ENCODE measurements at places on chromosomes 3 and 15.

- DNase-seq = no peak
These were observed 126.5 kb downstream of the DGKG start for GRCh38 chr3:186235554-186235953.

DNA sequence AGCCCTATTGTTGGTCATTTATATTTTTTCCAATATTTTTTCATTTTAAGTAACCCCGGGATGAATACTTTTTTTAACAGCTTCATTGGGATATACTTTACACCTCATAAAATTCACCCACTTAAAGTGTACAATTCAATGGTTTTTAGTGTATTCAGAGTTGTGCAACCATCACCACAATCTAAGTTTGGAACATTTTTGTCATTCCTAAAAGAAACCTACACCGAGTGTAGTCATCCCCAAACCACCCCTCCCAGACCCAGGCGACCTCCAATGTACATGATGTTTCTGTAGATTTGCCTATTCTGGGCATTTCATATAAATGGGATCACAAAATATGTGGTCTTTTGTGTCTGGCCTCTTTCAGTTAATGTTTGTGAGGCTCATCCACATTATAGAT, 118.3 kb upstream of the FRMD4B start:
- DNase-seq = no peak

- no peak for DNase-seq
These were observed 241.8 kb upstream of the LRTM1 start for GRCh38 chr3:55169608-55170072.

DNA sequence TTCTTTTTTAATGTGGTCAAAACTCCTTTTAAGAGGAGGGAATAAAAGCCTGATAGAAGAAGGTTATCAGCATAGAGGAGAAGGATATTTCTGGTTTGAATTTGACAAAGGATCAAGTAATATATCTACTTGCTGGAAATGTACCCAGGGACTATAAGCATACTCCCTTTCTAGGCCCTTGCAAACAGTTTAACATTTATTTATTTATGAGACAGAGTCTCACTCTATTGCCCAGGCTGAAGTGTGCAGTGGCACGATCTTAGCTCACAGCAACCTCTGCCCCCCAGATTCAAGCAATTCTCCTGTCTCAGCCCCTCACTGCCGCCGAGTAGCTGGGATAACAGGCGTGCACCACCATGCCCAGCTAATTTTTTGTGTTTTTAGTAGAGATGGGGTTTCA, 71.6 kb downstream of the SLMAP start:
- no peak for DNase-seq

DNA sequence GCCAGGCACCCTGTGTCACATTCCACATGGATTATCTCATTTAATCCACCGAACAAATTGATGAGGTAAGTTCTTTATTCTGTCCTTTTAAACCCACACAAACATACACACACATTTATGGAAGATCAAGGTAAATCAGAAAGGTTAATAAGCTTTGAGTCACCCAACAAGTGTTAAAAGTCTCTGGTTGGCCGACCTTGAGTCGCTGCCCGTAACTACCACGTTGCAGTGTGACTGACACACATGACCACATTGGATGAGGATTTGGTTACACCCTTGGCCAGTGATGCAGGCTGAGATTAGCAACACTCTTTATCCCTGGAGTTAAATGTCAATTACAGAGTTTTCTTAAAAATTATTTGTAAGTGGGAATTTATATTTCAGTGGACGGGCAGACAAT, 19.2 kb downstream of the FOXP1 start:
- DNase-seq = no peak

DNA sequence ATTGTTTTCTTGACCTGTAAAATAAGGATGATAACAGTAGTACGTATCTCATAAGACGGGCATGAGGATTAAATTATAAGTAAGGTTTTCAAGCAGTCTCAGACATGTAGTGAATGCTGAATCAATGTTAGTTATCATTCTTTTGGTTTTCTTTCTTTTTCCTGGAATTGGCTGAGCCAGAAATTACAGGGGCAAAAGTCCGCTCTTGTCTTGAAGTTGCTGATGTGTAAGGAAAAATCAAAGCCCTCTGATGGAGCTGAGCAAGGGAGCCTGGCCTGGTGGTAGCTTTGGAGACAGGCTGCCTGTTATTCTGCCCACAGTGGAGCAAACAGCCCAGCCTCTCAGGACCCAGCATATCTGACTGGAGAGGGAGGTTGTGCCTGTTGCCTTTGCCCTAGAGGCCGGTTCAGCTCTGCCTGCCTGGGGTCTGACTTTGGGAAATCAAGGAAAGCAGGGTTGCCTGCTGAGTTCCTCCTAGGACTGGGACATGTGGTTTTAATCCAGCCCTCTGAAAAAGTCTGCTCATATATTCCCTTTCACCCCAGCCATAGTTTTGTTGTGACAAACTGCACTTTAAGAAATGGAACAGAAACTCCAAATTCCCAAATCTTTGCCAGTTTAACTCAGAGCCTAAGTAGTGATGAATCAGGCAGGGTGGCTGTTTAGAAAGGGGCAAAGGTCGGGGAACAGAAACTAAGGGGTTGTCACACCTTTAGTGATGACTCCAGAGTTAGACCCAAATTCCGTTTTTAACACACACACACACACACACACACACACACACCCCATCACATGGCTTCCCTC, 40.1 kb downstream of the GASK1A start:
- no peak for DNase-seq

- no peak for DNase-seq
These were observed 9.6 kb downstream of the NMD3 start for GRCh38 chr3:161230621-161231171.

DNA sequence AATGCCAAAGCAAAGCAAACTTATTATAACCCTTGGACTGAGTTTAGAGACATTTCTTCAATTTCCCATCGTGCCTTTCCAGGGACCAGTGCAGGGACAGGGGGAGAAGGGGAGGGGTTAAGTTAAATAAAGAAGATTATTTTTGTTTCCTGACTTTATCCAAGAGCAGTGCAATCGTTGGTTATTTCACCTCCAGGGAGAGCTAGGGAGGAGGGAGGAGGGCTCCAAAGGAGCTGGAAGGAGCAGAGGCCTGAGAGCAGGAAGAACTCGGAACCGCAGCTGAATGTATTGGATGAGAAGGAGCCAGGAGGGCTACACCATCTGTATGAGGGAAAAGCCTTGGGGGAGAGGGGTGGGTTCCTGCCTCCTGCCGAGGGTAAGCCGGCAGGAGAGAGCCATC, 20.7 kb downstream of the HAPLN3 start:
- no peak for DNase-seq

GRCh38 chr15:55619783-55620182, 31.6 kb upstream of the PYGO1 start:
- DNase-seq = no peak

- DNase-seq = no peak
These were observed 181.8 kb downstream of the OXSM start for GRCh38 chr3:25971736-25972135.

DNA sequence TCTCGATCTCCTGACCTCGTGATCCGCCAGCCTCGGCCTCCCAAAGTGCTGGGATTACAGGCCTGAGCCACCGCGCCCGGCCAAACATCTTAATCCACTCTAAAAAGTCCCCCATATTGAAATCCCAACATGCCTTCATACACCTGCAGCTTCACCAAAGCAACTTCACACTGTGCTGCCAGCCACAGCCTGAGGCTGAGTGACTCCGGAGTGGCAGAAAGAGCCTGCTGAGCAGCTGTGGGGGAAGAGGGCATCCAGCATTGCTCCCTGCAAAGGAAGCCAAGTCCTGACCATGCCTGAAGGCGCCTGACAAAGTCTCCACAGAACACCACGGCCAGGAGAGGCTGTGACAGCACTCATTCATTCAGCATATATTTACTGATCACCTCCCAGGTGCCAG, 21.6 kb upstream of the VGLL4 start:
- no peak for DNase-seq

GRCh38 chr3:14273901-14274611, 95.4 kb downstream of the LSM3 start:
- DNase-seq = no peak

DNA sequence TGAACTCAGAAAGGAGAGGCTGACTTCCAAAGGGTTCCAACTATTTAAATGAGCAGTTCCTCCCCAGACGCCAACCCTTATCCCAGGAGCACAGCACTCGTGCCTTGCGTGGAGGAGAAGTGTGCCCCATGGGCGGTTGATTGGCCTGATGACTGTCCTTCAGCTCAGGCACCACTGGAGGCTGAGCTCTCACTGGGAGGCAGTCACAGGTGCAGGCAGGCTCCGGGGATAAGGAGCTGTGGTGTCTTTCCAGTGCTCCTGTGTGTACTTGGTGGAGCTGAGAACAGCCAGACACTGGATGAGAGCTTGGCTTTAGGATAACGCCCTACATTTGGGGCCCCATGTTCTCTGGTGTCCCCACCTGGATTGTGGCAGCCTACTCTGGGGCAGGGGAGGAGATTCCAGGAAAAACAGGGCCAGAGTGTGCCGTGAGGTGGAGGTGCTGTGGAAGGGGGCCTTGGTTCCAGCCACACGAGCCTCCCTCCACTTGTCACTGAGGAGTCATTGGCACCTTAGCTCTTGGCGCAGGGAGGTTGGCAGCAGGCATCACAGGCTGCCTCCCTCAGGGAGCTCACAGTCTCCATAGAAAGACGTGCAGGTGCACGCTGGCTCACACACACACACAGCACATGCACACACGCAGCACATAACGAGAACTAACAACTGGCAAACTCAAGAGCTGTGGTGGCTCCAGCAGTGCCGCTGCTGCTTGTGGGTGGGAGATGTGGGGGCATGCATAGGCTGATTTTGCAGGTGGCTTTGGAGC, 22.7 kb upstream of the EPHB3 start:
- DNase-seq = no peak

DNA sequence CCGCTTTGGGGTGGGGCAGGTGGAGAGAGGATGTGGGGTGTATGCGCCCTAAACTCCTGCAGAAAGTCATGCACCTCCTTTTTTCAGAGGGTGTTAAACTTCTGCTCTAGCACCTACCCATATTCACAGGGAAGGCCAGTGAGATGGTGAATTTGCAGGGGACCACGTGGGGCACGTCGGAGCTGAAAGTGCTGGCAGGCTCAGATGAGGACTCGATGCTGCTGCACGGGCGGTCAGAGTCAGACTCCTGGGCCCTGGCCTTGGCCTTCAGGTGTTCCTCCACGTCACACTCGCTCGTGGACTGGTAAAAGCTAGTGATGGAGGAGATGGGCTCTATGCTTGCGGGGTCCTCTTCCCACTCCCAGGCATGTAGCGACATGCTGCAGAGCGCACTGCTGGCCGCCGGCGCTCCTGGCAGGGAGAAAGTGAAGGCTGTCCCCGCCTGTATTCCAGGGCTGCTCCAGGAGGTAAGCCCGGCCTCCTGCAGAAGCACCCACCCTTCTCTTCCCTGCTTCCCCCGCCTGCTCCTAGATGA, 883 bp downstream of the CFAP92 start:
- peak; percentile 41 for DNase-seq

DNA sequence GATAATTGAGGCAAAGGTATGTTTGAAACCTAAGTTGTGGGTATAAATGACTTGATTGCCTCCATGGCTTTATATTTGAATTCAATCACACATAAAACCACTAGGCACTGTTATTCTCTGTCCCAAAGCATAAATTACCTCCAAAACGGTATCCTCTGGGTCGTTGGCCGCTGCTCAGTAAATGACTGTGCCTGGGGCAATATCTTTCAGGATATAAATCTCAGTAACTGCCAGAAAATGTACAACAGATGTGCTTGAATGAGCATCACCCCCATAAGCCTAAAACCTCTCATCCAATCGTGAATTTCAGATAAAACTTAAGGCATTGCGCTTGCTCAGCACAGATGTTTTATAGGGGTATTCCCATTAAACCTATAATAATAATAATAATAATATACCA, 19.0 kb upstream of the C3orf49 start:
- DNase-seq = no peak

DNA sequence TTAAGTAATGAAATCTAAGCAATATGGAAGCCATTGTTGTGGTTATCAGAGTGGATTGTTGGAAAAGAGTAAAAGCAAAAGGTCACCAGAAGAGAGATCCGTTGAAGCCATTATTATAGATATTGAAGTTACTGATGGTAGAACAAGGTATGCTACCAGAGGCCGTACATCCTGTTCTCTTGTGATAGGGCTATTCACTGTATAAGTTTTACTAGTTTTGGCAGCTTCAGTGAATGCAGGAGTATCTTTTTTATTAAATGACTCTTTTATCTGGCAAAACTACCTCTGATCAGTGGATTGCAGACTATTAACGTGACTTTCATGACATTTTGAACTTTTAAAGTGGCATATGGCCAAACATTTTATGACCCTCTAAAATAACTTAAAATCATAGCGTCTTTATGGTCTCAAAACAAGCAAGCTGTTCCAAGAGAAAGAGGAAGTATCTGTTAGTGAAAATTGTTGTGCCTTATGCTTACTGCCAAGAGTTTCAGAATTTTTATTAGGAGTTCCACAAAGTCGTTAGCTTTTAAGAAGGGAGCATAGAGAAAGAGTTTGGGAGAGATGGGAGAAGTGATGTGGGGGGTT, 102.9 kb downstream of the LRRC49 start:
- no peak for DNase-seq

DNA sequence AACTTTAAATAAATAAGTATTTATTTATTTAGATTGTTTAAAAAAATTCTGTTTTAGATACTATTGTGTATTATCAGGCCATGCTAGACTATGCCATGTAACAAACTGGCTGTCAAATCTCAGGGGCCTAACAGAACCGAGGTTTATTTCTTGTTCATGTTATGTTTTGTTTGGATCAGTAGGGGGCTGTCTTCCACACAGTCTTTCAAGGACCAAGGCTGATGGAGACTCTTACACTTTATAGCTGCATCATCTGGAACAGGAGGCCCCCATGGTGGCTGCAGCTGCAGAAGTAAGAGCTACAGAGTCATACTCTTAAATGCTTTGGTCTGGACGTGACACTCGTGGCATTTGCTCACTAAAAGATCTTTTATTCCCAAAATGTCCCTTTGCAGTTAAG, 33.0 kb upstream of the ARL14 start:
- DNase-seq = no peak

DNA sequence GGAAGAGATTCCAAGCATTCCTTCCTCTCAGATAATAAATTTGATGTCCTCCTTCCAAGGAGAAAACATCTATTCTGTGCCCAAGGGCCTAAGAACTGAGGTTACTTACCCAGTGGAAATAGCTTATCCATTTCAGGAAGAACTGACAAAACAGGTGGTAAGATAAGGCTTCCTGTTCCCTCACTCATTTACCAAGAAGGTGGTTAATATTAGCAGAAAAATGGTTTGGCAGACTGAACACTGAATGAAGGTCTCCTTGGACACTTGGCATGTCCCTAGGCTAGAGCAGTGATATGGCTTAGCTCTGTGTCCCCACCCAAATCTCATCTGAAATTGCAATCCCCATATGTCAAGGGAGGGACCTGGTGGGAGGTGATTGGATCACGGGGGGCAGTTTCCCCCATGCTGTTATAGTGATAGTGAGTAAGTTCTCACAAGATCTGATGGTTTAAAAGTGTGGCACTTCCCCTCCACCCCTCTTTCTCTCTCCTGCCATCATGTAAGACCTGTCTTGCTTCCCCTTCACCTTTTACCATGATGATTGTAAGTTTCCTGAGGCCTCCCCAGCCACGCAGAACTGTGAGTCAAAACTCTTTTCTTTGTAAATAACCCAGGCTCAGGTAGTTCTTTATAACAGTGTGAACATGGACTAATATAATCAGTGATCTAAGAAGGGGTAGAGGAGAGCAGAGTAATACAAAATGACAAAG, 127.4 kb downstream of the ST8SIA2 start:
- no peak for DNase-seq
